CD8-positive, alpha-beta memory T cell (primary cell): ENCODE measurements at places on chromosomes 3 and 15.

- DNase-seq = no peak
These were observed 78.9 kb upstream of the SKOR1 start for GRCh38 chr15:67746450-67746849.

DNA sequence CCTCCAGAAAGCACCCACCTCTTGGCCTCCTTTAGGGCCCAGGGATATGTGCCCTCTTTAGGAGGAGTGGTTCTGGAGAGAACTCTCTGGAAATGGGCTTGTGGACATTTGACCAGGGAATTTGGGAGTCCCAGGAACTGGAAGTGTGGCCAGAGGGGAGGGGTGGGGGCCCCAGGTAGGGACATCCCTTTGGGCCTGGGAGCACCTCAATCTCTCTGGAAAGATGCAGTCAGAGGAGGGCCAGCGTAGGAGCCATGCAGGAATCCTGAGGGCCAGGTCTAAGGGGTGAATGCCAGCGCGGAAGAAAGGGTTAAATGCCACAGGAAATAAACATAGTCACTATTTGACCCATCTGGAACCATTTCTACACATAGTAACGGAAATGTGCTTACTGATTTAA is 50.3 kb upstream of the ITGA11 start:
- DNase-seq = no peak

GRCh38 chr15:67380921-67381320 is 126.3 kb downstream of the IQCH start:
- no peak for DNase-seq

DNA sequence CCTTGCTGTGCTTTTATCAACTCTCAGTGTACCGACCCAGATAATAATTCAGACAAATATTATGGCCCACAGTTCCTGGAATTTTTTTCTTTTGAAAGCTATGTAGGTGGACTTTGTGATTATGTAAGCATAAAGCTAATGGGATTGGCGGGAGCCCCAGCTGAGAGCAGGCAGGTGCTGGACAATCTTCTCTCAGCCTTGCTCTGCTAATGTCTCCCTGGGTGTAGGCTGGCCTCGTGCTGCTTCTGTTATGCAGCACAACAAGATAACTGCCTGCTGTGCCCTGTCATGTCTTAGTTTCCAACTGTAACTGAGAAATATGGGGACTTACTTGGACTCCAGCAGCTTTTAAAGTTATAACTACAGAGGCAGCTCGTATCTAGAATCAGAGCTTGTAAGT is 415.0 kb downstream of the PDCD6IP start:
- DNase-seq = no peak

DNA sequence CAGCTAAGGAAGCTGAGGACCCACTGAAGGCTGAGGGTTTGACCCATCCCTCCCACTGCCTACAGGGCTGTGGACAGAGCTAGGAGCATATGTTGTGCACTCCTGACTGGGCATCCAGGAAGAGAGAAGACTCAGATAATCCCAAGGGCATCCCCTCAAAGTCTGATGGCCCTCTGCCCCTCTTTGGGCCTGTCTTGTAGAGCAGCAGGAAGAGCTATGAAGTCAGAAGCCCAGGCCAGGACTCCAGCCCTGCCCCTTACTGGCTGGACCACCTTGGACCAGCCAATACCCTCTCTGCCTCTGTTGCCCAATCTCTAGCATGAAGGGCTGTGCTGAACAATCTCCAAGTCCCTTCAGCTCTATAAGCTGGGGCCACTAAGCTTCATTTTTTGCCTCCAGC is 210.8 kb downstream of the RPLP1 start:
- no peak for DNase-seq

- no peak for DNase-seq
These were observed 6.5 kb upstream of the NUP210 start for GRCh38 chr3:13426591-13426990.

- no peak for DNase-seq
These were observed 54.5 kb downstream of the ZMAT3 start for GRCh38 chr3:179016979-179017670.

DNA sequence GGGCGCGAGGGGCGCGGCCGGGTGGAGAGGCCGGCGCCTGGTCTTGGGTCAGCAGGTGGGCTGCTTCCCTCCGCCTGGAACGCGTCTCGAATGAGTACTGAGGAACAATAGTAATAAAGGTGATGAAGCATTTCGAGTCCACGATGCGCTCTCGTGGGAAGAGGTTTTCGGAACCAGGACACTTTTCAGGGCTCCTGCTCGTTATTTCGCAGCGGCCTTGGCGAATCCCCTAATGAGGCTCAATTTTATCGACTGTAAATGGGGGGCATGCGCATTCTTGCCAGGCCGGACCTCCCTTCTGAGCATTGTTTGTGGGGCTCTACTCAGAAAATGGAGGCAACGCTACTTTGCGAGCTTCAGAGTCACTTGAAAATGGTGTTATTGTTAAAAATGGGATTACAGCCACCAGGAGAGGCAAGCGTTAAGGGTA is 1.2 kb downstream of the NR2C2 start:
- no peak for DNase-seq

DNA sequence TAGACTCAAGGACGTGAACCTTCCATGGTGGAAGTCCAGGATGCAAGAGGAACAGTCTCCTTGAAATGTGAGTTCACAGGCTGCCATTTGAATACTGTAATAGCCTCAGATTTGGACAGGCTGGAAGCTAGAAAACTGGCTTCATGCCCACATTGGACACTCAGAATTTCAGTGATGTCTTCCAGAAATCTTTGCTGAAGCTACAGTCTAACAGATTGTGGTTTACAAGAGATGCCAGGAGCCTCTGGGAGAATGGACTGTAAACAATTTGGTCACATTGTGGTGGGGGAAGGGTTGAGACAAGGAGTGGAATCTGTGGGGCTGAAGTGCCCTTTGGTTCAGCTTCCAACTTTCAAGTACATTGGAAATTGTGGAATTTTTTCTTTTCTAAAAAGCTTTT is 252.0 kb upstream of the PROK2 start:
- no peak for DNase-seq

DNA sequence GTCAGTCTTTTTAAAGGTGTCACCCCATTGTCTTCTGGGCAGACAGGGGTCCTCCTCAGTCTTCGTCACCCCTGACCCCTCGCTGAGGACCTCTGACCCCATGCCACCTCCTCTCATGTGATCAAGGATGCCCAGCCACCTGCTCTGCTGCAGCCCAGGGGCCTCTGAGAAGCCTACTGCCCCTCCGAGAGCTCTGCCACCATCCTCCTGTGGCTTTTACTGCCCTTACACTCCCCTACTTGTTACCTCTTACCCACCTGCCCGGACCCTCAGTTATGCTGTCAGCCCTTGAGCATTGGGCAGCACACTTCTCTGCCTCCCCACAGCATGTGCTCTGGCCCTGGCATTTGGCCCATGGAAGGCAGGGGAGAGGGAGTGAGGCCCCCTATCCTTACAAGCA is 123.2 kb downstream of the LRRK1 start:
- DNase-seq = no peak

DNA sequence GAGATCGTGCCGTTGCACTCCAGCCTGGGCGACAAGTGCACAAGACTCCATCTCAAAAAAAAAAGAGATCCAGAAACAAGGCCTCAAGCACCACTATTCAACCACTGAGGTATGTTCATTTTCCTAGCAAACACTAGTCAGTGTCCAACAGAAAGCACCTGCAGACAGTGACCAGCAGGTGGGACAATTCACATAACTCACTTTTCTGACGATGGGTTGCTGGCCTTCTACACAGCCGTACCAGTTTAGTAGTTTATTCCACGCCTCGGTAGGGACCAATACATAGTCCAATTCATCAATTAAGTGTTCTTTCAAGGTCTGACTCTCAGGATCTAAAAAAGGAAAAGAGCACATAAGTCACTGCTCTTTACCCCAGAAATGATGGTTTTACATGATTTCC is 12.4 kb downstream of the USP4 start:
- DNase-seq = no peak

GRCh38 chr15:60790641-60791040 is 311.7 kb upstream of the ICE2 start:
- DNase-seq = no peak

DNA sequence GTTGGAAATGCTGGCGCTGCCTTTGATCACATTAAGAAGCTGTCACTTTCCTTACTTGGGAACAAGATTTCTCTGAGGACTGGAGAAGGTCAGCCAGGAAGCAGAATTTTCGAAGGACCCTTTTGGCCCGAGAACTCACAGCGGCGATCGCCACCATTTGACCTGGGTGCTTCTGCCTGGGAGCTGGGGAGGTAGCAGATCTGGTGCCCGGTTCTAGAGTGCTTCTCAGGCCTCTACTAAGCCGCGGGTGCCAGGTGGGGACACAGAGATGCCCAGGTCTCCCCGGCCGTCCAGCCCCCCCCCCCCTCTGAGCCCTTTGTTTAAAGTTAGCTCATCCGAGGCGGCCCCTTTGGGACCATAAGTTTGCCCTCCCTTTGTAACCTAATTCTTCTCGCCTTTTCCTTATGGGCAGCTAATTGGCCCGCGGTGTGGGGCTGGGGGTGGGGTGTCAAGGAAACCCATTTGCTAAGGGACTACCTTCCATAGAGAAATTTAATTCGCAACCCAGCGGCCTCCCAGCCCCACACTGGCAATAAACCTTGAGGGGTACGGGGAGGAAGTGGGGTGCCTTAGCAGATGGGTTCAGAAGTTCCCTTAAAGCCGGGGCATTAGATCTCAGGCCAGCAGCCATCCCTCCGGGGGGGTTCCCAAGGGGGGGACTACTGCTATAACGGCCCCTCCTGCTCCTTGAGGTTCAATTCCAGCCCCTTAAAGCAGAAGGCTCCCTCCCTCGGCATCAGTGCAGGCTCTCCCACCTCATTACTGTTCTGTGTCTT is 1.9 kb downstream of the GATA2 start:
- no peak for DNase-seq

DNA sequence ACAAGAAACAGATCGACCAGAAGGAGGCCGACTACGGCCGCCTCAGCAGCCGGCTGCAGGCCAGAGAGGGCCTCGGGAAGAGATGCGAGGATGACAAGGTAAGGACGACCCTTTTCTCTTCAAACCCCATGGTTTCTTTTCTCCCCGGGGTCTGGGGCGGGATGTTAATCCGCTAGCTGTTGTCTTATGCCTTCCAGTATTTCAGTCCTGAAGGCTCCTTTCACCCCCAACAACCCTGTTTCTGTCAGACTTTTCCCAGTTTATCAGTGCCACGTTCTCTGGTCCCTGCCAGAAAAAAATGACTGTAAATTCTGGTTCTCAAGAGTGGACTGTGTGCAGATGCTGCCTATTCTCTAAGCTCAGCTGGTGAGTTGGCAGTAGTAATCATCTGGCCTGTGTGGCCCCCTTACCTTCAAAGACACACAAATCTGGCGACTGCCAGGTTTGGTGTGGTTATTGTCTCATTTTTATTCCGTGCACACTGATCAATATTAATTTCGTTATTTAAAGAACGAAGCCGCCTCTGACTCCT is 806 bp downstream of the GOLM2 start:
- no peak for DNase-seq

- DNase-seq = no peak
These were observed 16.8 kb downstream of the MST1R start for GRCh38 chr3:49886922-49887265.

- no peak for DNase-seq
These were observed 151.1 kb downstream of the NUP210 start for GRCh38 chr3:13268961-13269441.

GRCh38 chr3:53812434-53812833 is 33.8 kb downstream of the CHDH start:
- no peak for DNase-seq

- no peak for DNase-seq
These were observed 72.9 kb downstream of the OCA2 start for GRCh38 chr15:28026221-28026620.

GRCh38 chr3:160076519-160076918 is 87.9 kb downstream of the IL12A start:
- DNase-seq = no peak

DNA sequence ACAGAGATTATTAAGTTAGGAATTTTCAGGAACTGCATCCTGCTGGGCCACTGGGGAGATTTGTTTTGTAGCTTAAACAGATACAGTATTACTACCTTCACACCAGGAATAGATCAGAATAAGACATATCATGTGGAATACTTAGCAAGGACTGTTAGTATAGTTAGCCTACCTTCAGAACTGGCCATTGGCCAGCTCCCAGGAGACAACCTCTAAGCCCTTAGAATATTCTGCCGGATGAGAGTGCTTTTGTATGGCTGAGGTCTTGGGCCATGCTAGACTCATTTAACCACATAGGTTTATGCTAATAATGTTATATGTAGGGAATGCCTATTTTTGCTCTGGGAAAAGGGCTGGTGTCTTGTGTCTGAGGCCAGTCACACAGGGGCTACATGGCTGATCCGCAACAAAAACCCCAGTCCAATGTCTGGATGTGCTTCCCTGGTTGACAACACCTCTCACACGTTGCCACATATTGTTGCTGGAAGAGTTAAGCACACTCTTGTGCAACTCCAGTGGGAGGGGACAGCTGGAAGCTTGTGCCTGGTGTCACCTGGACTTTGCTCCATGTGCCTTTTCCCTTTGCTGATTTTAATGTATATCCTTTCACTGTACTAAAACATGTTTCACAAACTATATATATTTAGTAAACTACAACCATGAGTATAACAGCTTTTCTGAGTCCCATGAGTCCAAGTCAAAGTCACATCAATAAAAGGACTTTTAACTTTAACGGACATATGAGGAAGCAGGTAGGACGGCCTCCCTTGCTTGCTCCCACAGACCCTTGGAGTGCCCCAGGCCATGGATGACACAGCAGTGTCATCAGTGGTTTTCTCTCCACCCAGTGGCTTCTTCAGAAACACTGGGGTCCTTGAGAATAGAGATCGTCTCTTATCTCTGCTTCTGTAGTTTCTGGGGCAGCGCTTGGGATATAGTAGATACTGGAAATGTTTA is 118.0 kb upstream of the C3orf80 start:
- DNase-seq = no peak

DNA sequence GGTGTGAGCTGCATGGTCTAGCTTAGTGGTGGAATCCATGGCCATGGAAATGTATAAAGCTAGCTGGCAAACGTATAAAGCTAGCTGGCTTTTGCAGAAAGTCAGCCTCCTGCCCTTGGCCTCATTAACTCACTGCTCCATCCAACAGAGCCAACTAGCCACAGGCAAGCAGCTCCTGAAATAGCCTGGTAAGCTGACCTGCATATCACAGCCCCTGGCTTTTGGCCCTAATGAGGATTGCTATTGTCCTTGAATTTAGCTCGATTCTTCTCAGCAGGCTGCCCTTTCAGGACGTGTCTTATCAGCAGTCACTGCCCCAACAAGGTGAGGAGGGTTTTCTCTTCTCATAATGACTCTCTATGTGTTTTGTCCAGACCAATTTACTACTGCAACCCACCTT is 446.8 kb downstream of the WDR72 start:
- DNase-seq = no peak

DNA sequence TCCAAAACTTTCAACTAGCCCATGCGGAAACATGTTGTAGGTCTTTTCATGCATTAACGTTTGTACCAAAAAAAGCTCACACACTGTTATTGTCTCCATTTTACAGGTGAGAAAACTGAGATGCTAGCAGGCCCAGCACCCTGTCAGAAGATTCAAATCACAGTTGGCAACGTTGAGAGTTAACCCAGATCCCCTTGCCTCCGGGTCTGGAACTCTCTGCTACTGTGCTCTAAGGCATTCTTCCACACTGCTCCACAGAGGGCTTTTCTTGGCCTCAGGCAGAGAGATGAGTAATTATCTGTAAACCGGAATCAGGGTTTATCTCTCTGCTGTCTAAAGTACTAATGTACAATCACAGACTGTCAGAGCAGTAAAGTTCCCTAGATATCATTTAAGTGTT is 186.0 kb upstream of the LPP start:
- DNase-seq = no peak
